ENCODE measurements at places on chromosomes 7 and 10.

DNA sequence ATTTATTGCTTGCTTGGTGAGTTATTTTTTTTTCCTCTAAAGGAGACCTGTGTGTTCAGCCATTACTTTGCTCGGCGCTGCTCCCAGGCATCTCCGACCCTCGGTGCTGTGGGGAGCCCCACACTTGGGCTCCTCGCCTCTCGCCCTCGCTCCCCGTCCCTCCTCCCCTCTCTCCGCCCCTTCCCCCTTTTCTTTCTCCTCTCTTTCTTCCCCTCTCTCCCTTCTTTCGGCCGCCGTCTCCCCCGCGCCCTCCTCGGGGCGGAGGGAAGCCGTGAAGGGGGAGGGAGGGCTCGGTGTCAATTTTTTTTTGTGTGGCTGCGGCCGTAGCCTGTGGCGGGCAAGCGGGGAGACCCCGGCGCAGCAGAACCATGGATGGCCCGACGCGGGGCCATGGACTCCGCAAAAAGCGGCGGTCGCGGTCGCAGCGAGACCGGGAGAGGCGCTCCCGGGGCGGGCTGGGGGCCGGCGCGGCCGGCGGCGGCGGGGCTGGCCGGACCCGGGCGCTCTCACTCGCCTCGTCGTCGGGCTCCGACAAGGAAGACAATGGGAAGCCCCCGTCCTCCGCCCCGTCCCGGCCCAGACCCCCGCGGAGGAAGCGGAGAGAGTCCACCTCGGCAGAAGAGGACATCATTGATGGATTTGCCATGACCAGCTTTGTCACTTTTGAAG lies 1.1 kb downstream of the AUTS2 start:
- DNase-seq = no peak

GRCh38 chr7:127935847-127936376 lies 95.3 kb downstream of the LRRC4 start:
- DNase-seq = no peak

- no peak for DNase-seq
These were observed 91.3 kb upstream of the TMEM229A start for GRCh38 chr7:124124201-124124600.

GRCh38 chr7:83305027-83305426 lies 142.3 kb upstream of the PCLO start:
- DNase-seq = no peak

DNA sequence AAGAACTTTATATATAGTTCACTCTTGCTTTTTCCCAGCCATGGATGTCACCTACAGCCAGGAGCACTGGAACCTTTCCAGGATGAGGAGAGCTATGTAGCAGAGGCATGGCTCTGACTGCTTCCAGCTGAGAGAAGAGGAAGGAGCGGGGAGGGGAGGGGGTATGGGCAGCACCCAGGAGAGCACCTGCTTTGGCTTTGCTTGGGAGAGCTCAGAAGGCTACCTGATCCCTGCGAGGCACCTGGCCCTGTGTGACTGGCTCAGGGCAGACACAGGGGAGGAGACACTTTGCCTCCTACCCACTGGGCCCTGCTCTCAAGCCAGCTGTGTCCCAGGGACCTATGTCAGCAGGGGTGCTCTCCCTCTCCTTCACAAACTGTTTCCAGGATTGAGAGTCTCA lies 67.1 kb downstream of the HK1 start:
- DNase-seq = no peak

DNA sequence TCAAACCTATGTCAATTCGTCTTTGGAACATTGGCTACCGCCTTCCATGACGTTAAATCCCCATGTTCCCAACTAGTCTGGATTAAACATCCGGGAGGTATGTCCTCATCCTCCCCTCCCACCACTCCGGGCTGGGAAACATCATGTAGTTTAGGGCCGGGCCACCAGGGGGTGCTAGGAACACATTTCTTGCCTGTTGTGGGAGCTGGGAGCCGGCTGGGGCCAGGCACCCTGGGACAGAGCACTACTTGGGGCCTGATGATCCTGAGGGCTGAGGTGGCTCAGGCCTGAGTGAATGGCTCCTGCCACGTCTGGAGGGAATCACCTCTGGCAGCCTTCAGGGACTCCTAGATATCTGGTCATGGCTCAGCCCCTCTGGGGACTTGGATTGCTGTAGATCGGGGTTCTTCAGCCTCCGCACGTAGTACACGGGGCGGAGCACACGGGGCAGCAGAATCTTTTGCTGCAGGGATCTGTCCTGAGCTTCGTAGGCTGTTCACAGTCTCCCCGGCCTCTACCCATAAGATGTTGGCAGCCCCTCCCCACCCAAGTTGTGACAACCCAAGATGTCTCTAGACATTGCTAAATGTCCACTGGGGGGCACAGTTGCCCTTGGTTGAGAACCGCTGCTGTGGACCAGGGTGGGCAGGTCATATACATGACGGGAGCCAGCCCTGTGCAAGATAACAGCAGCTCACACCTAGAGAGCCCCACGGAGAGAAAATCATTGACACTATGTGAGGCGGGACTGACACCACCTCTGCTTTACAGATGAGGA lies 141.2 kb upstream of the ZNF716 start:
- no peak for DNase-seq

DNA sequence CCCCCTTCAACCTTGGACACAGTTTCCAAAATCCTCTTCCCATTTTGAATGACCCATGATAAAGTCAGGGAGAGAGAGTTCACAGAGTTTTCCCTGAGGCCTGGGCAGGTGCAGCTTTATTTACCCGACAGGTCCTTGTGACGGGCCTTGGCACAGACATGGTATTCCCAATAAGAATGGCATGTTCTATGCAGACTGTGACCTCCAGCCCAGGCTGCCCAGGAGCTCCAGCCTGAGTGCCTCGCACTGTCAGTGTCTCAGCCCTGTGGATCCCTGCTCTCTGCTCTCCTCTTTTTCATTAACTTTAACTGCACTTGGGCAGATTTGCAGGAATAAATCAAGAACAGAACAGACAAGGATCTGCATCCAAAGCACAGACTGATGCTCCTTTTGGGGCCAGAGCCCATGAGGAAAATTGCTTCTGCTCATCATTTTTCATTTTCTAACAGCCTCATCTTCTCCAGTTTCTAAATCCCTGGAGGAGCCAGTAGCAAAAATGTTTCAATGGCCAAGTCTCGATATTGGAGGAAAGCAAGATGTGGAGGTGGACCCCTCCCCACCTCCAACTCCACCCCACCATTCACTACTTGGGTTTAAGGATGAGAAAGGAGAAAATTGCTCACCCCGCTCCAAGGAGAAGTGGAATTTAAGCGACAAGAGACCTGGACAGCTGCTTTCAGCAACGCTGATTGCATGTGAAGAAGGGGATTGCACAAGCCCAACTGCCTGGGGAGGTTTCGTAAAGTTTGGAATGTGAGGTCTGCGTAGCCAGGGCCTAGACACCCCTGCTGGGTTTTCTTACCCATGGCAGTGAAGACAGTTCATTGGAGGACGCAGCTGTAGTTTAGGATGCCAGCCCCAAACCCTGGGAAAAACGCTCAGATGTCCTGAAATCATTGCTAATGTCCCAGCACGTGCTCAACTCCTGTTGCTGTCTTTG lies 225.9 kb downstream of the WDR11 start:
- DNase-seq = no peak

- no peak for DNase-seq
These were observed 828.8 kb upstream of the MBL2 start for GRCh38 chr10:53601260-53601875.

DNA sequence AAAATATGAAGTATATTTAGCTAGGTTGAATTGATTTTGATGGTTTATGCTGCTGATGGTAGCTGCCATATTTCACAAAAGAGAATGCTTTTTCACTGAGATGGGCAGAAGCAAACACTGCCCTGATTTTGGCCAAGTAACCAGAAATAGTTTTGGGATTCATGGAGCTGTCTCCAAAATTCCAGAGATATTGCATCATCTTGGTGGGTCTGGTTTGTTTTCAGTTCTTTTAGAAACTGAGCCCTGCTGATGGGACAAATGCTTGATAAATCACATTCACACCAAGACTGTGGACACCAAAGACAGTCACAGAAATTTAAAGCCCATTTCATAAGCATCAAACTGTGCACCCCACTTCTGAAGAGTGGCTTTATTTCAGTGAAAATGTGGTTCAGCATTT lies 140.5 kb downstream of the BICC1 start:
- no peak for DNase-seq

- DNase-seq = no peak
These were observed 141.0 kb downstream of the PRKAG2 start for GRCh38 chr7:151735851-151736402.

GRCh38 chr7:112692333-112692732 lies 97.9 kb downstream of the TMEM168 start:
- no peak for DNase-seq

- DNase-seq = no peak
These were observed 4.5 kb downstream of the CPA2 start for GRCh38 chr7:130270947-130271800.

GRCh38 chr7:65809982-65810288 lies 62.9 kb upstream of the VKORC1L1 start:
- no peak for DNase-seq

DNA sequence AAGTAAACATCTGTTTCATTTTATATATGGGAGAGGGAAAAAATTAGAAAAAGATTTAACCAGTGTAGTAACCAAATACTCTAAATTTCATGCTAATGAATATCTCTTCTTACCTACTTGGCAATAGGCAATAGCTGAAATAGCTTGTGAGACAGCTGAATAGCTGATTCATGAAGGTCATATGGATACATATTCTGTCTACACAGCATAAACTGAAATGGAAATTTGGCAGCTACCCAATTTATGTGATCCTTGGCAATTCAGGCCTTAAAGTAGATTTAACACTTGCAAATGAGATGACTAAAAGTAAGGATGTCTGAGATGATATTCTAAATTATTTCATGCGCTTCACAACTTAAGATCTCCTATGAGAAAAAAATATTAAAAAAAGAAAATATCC lies 261.2 kb upstream of the SEMA3A start:
- no peak for DNase-seq

- DNase-seq = no peak
These were observed 152.5 kb upstream of the YAE1 start for GRCh38 chr7:39413636-39414223.

GRCh38 chr7:104130726-104131125 lies 77.1 kb downstream of the ORC5 start:
- DNase-seq = no peak

DNA sequence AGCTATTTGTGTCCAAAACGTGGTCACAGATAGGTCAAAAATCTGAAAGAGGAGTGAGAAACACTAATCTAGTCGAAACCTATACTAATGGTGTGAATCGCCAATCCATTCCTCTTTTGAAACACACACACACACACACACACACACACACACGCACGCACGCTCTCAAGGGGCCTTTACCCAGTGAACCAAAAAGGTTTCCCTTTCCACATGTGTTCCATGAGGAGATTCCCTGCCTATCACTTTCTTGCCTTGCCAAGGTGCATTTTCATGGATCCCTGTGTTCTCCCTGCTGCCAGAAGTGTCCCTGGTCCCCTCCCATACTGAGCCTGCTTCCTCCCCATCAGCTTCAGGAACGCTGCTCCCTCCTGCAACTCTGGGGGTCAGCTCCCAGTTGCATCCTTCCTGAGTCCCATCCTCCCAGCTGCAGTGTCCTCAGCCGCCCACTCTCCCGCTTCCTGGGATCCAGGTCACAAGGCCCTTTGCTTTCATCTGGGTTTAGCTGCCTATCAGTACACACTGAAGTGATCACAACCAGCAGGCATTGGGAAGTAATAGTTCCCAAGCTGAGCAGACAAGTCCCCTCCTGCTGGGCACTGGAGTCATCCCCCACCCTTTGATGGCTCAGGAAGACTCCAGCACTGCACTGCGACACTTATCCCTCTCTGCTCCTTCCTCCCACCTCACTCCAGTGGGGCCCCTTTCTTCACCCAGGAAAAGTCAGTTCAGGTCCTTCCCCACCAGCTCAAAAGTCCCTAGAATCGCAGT lies 49.2 kb upstream of the KCNMA1 start:
- no peak for DNase-seq

GRCh38 chr7:115574681-115575291 lies 455.8 kb downstream of the TFEC start:
- DNase-seq = no peak

DNA sequence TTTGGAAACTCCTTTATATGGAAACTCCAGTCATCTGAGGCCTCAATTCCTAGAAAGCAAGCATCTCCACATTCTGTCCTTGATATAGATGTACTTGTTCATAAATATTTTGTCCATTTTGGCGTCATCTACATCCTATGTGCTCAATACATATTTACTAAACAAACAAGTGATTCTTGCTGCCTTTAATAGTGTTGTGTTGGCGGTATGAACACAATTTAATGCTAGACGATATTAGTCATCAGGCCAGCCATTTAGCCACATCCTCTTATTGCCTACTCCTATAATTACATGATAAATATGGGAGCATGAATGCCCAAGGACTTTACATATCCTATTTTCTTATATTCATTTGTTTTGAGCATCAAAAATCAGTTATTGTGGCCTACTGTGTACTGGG lies 18.5 kb upstream of the IFRD1 start:
- DNase-seq = no peak

GRCh38 chr10:124736491-124737136 lies 7.6 kb downstream of the FAM53B start:
- no peak for DNase-seq

GRCh38 chr10:60114765-60115586 lies 208.6 kb upstream of the CCDC6 start:
- DNase-seq = peak; percentile 19

- no peak for DNase-seq
These were observed 51.3 kb upstream of the PIK3CG start for GRCh38 chr7:106813705-106814305.

GRCh38 chr7:133934262-133934976 lies 192.7 kb upstream of the LRGUK start:
- DNase-seq = no peak

DNA sequence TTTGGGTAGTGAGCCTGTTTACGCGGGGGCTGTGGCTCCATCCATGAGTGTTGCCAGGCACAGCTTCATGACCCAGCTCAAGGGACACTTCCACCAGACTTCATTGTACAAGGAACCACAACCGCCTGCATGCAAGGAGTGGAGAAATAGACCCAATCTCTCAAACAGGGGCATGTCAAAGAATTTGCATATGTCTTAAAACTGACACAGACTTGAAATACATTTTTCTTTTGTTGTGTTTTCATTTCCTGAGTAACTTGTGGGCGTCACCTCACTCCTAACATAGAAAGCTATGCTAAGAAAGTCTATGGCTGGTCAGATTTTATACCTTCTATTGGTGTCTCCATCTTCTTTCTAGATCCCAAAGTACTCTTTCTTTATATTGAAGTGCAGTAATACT lies 266.2 kb upstream of the RNF32 start:
- DNase-seq = no peak

DNA sequence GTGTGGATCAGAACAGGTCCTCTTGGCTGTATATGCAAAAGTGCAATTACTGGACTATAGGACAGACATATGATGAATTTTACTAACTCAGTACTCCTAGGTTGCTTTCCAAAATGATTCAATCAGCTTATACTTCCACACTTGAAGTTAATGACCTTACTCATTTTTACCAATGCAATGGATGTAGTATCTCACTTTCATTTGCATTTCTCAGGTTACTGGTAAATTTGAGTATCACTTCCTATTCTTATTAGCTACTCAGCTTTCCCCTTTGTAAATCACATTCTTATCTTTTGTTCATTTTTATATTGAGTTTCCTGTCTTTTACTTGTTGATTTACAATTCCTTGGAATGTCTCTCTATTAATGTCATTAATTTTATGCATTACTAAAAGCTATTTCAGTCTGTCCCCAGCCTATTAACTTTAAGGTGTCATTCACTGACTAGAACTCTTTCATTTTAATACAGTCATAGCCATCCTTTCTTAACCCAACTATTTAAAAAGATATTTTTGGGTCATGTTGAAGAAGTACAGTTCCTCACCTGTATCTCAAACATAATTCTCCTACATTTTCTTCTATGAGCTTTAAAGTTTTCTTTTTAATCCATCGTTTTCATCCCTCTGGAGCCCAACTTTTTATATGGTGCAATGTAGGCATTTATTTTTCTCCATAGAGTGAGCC lies 88.6 kb downstream of the VIM start:
- DNase-seq = no peak

Measured in CD4-positive, alpha-beta T cell treated with Interleukin-2 at 100 ng/mL for 4 hours (primary cell).